Activated naive CD4-positive, alpha-beta T cell treated with anti-CD3 and anti-CD28 coated beads, Interleukin-2, amount 50 U/mL, for 72 hours (primary cell): ENCODE measurements at places on chromosomes 4 and X. TPM values are rescaled to one million over a fixed set of nuclear protein-coding genes. Genes with fewer than 3 reads are reported as not detected.

Gene WAS
- total RNA-seq = 88.9 TPM

Gene PNCK
- total RNA-seq = 1.0 TPM

Gene ATP1B4
- total RNA-seq = not detected

Gene NDST3
- total RNA-seq = not detected

Gene AKAP14
- total RNA-seq = 0.66 TPM

Gene USP17L25
- not detected for total RNA-seq

Gene PNMA5
- not detected for total RNA-seq
